ENCODE measurements at places on chromosomes 12 and 14.

GRCh38 chr14:81301371-81301770 is 80.6 kb upstream of the GTF2A1 start:
- no peak for DNase-seq

GRCh38 chr12:1890810-1891209 is 27.6 kb downstream of the CACNA2D4 start:
- no peak for DNase-seq

- no peak for DNase-seq
These were observed 2.9 kb upstream of the PFDN5 start for GRCh38 chr12:53292426-53292825.

DNA sequence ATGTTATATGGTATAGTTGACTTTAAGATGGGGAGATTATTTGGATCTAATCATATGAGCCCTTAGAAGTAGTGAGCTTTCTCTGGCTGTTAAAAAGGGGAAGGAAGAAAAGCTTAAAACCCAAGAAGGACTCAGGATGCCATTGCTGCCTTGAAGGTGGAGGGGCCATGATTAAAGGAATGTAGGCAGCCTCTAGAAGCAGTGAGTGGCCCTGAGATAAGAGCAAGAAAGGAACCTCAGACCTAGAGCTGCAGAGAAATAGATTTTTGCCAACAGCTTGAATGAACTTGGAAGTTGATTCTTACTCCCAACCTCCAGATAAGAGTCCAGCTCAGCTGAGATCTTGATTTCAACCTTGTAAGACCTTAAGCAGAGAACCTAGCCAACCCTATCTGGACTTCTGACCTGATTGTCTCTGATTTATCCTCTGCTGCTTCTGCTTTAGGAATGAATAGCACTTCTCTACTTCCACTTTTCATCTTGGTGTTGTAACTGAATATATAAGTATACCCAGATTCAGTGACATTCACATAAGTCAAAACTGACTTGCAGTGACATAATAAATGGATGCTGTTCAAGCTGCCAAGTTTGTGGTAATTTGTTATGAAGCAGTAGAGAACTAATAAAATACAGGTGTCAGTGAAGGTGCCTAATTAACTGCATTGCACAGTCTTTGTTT is 33.5 kb downstream of the RAD51B start:
- DNase-seq = no peak

- no peak for DNase-seq
These were observed 26.1 kb upstream of the ETV6 start for GRCh38 chr12:11623382-11623781.

DNA sequence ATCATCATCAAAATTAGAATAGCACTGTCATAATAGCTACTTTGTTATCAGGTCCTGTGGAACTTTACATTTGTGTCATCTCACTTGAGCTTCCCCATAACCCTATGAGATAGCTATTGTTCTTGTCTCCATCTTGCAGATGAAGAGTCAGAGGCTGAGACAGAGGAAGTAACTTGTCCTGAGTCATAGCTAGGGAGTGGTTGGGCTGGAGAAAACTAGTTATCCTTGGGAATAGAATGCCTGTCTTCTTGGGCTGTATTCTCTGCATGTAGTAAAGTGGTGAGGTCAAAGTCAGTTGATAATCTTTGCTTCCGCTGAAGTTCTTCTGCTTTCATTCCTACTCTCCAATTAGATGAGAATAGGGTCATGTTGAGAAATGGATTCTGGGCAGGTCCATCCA is 117.0 kb downstream of the SMOC1 start:
- no peak for DNase-seq

GRCh38 chr14:72308967-72309485 is 376.8 kb downstream of the RGS6 start:
- no peak for DNase-seq

Measured in GM04504 (cell line).